M059J (cell line): ENCODE measurements at places on chromosomes 1 and 21.

DNA sequence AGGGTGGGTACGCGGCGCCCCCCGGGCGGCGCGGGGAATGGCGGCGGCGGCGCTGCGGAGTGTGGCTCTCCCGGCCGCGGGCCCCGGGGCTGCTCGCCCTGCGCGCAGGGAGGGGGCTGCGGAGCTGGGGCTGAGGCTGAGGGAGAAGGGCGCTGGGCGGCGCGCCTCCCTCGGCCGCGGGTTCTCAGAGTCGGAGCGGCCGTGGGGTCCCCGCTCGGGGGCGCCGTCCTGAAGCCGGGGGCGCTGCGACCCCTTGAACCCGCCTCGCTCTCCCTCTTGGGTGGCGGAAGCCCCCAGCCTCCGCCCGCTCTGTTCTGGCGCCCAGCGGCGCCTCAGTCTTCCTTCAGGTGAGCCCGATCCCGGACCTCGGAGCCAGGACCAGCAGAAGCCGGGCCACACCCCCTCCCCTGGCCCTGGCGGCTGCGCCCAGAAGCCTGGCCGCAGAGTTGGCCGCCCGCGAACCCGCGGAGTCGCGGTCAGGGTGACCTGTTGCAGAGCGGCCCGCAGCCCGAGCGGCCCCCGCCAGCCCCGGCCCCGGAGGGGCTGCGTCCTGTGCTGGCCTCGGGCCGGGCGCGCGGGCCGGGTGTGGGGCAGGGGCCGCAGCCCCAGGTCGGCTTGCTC lies 532 bp downstream of the RALGPS2 start:
- DNase-seq, result peak; percentile 58

DNA sequence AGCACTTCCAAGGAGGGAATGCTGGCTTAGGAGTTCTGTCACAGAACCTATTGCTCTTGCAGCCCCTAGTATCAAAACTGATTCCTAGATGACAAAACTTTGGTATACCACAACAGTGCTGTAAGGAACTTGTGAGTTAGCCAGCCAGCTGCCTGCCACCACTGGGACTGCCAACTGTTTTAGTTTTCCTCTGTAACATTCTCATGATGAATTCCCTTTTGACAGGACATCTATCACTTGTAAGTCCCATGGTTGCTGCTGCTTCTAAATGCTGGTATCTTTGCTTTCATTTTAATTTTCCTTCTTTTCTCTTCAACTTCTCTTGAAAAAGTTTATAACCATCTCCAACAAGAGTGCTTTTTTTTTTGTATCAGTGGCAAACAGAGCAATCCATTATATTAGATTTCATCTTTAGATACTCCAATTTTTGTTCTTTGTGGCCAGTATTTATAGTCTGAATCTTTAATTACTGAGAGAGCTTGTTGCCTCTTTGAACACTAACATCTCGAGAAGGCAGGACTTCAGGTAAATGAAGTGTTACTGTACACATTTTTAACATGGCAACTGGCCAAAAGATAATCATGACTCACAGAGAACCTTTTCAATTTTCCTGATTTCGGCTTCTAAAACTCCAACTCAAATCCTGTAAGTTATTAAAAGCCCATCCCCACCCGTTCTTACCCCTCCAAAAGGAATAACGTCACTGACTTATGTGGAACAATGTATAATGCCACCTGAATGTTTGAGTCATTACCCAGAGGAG lies 19.8 kb downstream of the DBT start:
- DNase-seq, result no peak

GRCh38 chr1:170321113-170321512 lies 175.4 kb downstream of the NTMT2 start:
- DNase-seq, result peak; percentile 46

- DNase-seq, result no peak
Measured at GRCh38 chr1:198361237-198361767, 179.2 kb downstream of the ATP6V1G3 start.

- peak; percentile 95 for DNase-seq
Measured at GRCh38 chr1:24727501-24728216, 17.6 kb upstream of the CLIC4 start.

GRCh38 chr1:211215577-211215976 lies 43.6 kb upstream of the RCOR3 start:
- DNase-seq, result no peak

DNA sequence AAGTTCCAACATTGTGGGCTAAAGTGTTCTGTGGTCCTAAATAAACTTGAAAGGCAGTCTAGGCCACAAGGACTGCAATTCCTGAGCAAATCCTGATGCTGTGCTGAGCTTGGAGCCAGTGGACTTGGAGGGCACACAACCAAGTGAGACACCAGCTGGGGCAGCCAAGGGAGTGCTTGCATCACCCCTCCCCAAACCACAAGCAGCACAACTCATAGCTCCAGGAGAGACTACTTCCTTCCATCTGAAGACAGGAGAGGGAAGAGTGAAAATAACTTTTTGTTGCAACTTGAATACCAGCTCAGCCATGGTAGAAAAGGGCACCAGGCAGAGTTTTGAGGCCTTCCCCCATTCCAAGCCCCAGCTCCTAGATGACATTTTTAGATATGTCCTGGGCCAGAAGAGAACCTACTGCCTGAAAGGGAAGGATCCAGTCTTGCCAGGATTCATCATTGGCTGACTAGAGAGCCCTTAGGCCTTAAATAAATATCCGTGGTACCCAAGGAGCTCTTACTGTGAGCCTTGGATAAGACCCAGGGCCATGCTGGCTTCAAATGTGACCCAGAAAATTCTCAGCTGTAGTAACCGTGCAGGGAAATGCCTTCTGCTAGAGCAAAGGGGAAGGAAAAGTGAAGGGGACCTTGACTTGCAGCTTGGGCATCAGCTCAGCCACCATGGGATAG lies 35.4 kb upstream of the LRRC8B start:
- peak; percentile 22 for DNase-seq

DNA sequence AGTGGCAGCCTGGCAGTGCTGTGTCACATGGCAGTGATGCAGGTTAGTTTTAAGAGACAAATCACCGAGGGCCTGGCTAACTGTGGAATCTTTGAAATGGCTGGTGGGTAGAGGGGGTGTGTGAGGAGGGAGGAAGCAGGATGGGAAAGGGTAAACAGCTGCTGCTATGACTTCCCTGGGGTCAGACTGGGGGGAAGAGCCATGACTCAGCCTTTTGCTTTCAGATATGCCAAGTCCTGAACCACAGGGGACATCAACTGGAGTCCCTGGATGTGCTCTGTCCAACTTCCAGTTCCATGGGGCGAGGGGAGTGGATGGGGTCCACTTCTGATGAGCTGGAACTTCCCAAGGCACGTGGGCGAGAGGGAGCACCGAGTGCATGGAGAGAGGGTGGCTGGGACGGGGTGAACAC lies 121.1 kb upstream of the ADAR start:
- peak; percentile 87 for DNase-seq

DNA sequence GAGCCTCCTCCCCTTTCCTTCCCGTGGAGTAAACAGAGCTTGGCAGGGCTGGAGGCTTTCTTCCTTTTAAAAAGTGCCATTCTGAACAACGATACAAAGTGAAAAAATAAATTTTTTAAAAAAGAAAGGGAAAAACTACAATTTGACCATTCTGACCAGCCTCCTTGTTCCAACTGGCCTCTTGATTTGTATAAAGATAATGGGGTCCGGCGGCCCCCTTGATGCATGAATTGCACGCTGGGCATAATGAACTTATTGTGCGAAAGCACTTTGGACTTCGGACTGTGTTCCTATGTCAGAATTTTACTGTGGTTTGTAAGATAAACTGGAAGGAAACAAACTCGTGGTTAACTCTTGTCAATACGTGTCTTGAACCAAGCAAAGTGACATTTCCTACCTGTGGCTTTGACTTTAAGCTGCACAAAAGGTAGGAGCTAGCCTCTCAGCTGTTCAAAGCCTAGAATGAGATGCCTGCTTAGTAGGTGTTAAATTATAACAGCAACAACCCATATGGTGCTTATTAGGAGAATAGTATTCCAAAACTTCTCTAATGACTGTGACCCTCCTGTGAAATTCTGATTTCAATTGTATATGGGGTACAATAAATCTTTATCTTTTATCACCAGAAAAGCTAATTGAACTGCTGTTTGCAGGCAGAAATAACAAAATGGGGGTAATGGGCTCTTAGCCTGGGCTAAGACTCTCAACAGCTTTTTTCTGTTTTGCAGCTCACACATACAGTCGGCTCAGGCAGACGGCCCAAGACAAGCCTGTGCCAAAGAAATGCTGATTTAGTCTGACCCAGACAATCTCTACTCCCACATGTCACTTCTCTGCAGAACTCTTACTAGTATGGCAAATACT lies 9.3 kb downstream of the IRF2BP2 start:
- peak; percentile 37 for DNase-seq

- DNase-seq, result no peak
Measured at GRCh38 chr1:155827450-155827849, 29.6 kb downstream of the GON4L start.

GRCh38 chr1:196181594-196181878 lies 426.7 kb downstream of the KCNT2 start:
- DNase-seq, result no peak

- DNase-seq, result no peak
Measured at GRCh38 chr1:29502225-29502910, 266.0 kb downstream of the PTPRU start.

DNA sequence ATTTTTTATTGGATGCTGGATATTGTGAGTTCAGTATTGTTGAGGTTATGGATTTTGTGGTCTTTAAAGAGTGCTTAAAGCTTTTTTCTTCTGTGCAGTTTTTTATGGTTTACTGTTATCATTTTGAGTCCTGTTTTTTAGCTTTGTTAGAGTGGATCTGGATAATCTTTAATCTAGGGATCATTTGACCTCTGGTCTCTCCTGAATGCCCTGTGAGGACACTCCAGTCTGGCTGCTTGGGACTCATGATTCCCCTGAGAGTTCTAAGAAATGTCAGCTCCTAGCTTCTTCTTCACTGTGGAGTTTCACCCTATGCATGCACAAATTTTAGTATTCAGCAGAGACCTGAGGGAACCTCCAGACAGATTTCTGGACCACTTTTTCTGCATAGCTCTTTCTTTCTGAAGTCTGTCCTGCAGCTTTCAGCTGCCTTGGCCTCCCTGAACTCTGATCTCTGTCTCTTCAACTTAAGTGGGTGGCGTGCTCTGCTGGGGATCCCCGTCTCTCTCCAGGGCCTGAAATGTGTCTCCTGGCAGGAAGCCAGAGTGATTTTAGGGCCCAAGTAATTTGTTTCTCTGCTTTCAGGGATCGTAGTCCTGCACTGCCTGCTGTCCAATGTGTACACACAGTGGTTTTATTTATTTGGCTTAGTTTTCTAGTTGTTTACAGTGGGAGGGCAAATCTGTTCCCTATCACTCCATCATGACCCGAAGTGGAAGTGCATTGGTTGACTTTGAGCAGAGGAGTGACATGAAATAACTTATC lies 14.7 kb downstream of the PEX14 start:
- DNase-seq, result no peak

DNA sequence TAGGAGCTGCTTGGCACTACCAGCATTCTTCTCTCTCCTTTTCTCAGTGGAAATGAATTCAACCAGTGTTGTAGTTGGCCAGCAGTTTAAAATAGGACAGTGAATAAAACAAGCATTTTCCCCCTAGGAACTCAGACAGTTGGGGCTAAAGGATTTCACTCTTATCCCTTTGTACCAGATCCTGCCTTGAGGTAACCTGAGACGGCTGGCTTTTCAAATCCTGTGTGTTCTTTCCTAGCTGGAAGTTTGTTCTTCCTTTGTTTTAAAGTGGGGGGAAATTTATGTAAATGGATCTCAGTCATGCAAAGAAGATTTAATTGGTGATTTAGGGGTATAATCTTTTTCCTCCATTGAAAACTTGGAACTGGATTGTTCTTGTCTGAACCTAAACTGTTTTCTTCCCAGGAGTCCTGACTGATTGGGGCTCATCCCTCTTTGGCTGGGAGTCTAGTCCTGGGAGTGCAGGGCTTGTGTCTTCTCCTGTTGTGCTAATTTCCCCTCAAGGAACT lies 23.3 kb downstream of the ZP4 start:
- DNase-seq, result no peak

- DNase-seq, result no peak
Measured at GRCh38 chr21:33943293-33943692, 27.7 kb upstream of the ATP5PO start.

GRCh38 chr1:63074321-63074720 lies 248.0 kb upstream of the FOXD3 start:
- DNase-seq, result no peak

- DNase-seq, result no peak
Measured at GRCh38 chr1:33563699-33564098, 91.3 kb downstream of the ZSCAN20 start.

GRCh38 chr1:225987491-225988316 lies 11.4 kb downstream of the SDE2 start:
- DNase-seq, result peak; percentile 56

DNA sequence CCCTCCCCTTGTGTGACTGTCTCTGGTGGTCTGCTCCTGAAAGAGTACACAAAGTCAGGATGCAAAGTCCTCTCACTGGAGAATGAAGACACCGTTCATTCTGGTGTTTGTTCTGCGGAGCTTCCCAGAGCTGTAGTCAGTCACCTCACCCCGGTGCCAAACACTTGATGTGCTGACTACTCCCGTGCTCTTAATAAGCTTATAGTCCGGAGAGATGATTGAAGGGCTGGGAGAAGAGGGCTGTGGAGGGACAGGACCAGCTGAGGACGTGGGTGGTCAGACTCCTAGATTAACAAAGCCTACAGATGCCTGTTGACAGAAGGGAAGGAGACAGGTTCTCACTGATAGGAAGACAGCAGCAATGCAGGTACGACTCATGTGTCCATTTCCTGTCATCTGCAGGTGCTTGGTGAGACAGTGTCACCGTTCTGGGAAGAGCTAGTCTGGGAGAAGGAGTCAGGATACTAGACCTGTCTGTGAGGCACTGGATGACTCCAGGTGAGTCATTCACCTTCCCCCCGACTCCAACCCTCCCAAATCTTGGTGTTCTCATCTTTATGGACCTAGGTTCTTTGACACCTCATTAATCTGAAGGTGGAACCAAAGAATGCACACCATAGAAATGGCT lies 40.4 kb upstream of the LRRN2 start:
- DNase-seq, result no peak

DNA sequence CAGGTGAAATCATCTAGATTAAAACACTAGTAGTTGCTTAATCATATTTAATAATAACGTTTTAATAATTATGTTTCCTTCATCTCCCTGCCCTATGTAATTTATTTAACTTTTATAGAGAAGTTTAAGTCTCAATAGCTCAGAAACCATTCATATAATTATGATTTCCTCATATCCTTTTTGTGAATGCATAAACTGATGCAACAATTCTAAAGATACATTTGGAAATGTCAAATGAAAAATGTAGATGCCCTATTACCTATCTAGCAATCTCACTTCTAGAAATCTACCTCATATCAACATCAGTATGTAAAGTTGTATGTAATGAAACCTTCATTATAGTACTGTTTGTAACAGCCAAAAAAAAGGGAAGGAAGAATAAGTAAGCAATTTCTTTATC lies 10.5 kb downstream of the DRAM2 start:
- DNase-seq, result no peak

DNA sequence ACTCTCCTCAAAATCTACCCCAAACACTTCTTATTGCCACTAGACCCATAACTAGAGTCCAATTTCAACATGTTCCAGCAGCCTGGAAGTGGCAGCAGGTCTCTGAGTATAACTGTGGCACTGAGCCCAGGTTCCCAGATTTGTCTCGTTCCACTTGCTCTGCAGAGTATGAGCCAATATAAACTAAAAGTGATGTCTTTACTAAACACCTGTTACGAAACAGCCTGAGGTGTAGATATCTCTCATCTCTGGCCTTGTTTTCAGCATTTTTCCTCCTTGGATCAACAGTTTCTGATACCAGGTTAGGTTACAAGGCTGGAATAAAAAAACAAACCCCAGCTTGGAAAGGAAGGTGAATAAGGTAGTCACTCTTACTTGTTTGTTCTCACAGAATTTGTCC lies 25.2 kb upstream of the PRDX6 start:
- peak; percentile 37 for DNase-seq

GRCh38 chr1:221563476-221563921 lies 178.4 kb downstream of the DUSP10 start:
- no peak for DNase-seq

- DNase-seq, result no peak
Measured at GRCh38 chr21:36858320-36858957, 108.0 kb downstream of the HLCS start.
